ENCODE measurements at places on chromosomes 16 and 17. TPM values are rescaled to one million over a fixed set of nuclear protein-coding genes. Genes with fewer than 3 reads are reported as not detected.

SLC6A2 gene
- 0.19 TPM for total RNA-seq

RAB37 gene
- 2.1 TPM for total RNA-seq

CIBAR2 gene
- not detected for total RNA-seq

ATP2C2 gene
- 0.86 TPM for total RNA-seq

STX1B gene
- 1.2 TPM for total RNA-seq

HCRT gene
- not detected for total RNA-seq

CCDC154 gene
- total RNA-seq = not detected

SYNGR3 gene
- 5.6 TPM for total RNA-seq

CX3CL1 gene
- total RNA-seq = 32.5 TPM

TBC1D3 gene
- not detected for total RNA-seq

ITGAL gene
- 2.5 TPM for total RNA-seq

CORO6 gene
- total RNA-seq = 46.2 TPM

LRRC37A2 gene
- 7.3 TPM for total RNA-seq

PRSS22 gene
- total RNA-seq = not detected

FA2H gene
- total RNA-seq = 0.52 TPM

SLC46A1 gene
- 9.6 TPM for total RNA-seq

TBX21 gene
- 0.63 TPM for total RNA-seq

ELMO3 gene
- total RNA-seq = 0.83 TPM

TVP23C gene
- 4.3 TPM for total RNA-seq

TEKT5 gene
- not detected for total RNA-seq

ANKS4B gene
- not detected for total RNA-seq

IRX5 gene
- total RNA-seq = 0.52 TPM

USP22 gene
- total RNA-seq = 78.5 TPM

C17orf100 gene
- 0.83 TPM for total RNA-seq

BICDL2 gene
- total RNA-seq = 0.42 TPM

CCDC40 gene
- 4.9 TPM for total RNA-seq

CRISPLD2 gene
- 568 TPM for total RNA-seq

ADGRG3 gene
- 2.9 TPM for total RNA-seq

PCGF2 gene
- 15.7 TPM for total RNA-seq

SLC47A1 gene
- not detected for total RNA-seq

ABR gene
- total RNA-seq = 98.4 TPM

KLHL11 gene
- total RNA-seq = 24.2 TPM

AARS1 gene
- 81.8 TPM for total RNA-seq

MCRIP2 gene
- 63.0 TPM for total RNA-seq

SPATA33 gene
- 4.9 TPM for total RNA-seq

SPN gene
- 4.2 TPM for total RNA-seq

RECQL5 gene
- total RNA-seq = 6.3 TPM

AOC3 gene
- total RNA-seq = 108 TPM

AARSD1 gene
- 26.8 TPM for total RNA-seq

SCGB1C2 gene
- total RNA-seq = not detected

RABEP1 gene
- 49.7 TPM for total RNA-seq

KCNJ12 gene
- total RNA-seq = 2.1 TPM

HERPUD1 gene
- 99.7 TPM for total RNA-seq

Measured in esophagus muscularis mucosa (tissue), 4 donors.